SJSA1 (cell line): ENCODE measurements at places on chromosomes 11 and 22.

GRCh38 chr11:126978911-126979310 lies 21.7 kb downstream of the KIRREL3 start:
- DNase-seq, result no peak

DNA sequence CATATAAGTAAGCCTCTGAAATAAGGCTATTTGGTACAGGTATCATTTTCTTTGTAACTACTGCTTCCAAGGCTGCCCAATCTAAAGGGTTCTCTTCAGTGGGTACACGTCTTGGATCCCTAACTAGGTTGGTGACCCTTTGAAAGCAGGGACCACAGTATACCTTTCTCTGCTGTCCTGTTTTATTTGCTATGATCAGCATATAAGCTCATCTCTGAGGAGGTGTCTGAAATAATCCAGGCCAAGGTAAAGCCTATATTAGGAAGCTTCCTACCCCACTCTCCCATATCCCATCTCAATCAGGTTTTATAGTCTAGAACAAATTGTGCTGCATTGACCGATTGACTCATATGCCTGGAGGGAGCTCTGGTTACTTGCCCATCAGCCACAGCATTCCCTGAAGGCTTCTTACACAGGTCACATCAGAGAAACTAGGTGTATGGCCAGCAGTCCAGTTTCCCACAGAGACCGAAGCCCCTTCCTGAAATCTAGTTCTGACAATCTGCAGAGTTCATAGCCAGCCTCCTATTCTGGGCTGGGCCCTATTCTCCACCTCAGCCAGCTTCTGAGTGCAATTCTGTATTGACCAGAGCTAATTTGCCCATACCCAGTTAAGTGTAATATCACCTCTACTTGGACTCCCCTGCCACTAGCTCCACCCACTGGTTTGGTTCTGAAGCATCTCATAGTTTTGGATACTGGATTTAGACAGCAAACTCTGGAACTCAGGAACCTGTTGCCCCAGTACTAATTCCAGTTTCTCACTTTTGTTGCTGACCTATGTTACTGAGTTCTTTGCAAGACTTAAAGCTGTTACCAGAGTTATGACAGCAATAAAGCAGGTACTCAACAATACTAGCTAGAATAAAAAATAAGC lies 62.1 kb upstream of the ARHGAP20 start:
- no peak for DNase-seq

- DNase-seq, result no peak
Measured at GRCh38 chr11:14813516-14813915, 78.5 kb downstream of the CYP2R1 start.

DNA sequence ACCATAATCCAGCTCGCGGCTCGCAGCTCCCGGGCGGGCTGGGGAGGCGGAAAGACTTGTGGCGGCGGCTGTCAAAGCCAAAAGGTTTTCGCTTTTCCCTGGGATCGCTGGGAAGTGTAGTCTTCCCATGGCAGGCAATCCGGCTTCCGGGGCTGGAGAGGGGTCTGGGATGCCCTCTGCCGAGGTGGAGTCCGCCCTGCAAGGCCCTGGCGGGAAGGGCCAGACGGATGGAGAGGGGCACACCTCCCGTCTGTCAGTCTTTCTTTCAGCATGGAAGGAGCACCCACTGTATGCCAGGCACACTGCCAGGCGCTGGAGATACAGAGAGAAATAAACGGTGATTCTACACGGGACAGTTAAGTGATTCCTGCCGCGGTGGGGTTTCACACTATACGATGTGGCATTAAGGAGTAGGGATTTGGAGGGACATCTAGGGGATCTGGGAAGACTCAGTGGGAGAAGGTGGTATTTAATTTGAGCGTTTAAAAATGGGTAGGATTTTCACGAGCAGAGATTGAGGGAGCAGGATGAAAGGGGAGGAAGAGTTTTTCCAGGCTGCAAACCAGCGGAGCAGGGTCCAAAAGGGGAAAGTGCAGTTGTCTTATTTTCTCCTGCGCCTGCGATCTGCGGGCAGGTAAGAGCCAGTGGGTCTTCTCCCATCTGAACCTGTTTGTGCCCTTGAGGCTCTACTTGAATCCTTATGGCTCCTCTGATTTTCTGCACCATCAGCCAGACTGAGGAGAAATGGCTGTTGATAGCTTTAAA lies at the start of gene BACE1:
Gene BACE1, minus strand, starts transcription at position 60 of the 765 bp plus-strand sequence. CDS start 461 bp downstream, outside the sequence.
- peak; percentile 65 for DNase-seq

- no peak for DNase-seq
Measured at GRCh38 chr11:66339162-66339675, 3.0 kb upstream of the RIN1 start.

DNA sequence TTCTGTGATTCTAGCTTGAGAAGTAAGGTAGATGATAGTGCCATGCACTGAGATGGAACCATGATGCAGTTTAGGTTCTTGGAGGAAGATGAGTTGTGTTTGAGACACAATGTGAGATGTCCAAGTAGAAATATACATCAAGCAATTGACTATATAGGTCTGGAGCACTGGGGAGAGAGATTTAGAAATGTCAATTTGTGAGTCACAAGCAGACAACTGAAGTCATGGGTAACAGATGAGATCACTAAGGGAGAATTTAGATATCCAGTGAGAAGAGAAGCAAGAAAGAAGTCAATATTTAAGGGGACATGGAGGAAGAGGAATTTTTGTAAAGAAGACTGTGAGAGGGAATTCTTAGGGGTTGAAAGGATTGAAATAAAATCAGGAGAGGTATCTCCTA lies 65.1 kb upstream of the RRAS2 start:
- no peak for DNase-seq

DNA sequence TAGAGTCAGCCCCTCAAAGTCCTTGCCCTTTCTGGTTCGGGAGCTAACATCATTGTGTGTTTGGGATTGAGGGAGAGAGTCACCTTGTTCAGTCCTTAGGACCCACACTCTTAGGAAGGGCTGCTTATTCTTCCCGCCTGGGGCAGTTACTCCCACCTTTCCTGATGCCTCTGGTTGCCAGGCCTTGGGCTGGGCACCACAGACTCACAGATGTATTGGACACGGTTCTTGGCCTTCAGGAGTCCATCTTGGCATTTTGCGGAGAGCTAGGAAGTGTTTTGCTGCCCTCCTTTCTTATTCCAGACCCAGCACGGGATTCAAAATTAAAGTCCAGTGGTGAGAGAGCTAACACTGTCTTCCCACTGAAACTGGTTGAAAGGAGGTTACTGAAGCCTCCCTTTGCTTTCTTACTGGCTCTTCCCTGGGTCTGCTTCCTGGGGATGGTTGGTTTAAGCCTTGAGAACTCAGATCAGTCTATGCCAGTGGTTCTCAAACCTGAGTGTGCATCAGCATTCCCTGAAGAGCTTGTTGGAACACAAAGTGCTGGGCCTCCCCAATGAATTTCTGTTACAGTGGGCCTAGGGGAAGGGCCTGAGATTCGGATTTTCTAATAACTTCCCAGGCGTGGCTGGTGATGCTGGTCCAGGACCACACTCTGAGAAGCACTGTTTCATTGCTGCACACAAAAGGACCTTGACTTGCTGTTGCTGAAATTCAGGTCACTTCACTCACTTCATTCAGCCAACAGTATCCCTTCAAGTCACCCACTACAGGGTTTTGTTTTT lies 1.4 kb downstream of the OSBP2 start:
- DNase-seq, result no peak

GRCh38 chr11:11975201-11976092 lies 33.0 kb downstream of the DKK3 start:
- DNase-seq, result no peak

- no peak for DNase-seq
Measured at GRCh38 chr11:112706863-112707262, 254.4 kb upstream of the NCAM1 start.

- DNase-seq, result no peak
Measured at GRCh38 chr11:37748641-37749040, 1150.6 kb upstream of the RAG2 start.

GRCh38 chr22:37827056-37827455 lies 3.9 kb downstream of the GALR3 start:
- DNase-seq, result no peak

GRCh38 chr22:26711205-26711963 lies 54.0 kb downstream of the MIAT start:
- DNase-seq, result no peak
